Activated T-cell treated with anti-CD3 and anti-CD28 coated beads for 24 hours (primary cell): ENCODE measurements at places on chromosomes 16 and 17.
A peak's percentile ranks its signal among the peaks of the same experiment; 100 is the strongest.

DNA sequence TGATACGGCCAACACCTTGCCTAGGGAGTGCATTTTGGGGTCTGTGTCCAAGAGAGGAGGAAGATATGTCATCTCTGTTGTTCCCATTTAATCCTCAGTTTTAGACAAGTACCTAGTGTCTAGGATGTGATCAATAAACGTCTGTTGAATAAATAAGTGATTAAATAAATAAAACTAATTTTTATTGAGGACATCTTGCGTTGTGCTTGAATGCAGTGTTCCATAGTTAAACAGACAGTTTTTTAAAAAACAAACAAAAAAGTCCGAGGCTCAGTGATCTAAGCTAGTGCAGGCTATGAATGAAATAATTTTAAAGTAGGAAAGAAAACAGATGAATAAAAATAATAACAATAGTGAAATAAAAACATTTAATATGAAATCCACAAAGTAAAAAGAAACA lies 283.0 kb upstream of the MAF start:
- DNase-seq: no peak

DNA sequence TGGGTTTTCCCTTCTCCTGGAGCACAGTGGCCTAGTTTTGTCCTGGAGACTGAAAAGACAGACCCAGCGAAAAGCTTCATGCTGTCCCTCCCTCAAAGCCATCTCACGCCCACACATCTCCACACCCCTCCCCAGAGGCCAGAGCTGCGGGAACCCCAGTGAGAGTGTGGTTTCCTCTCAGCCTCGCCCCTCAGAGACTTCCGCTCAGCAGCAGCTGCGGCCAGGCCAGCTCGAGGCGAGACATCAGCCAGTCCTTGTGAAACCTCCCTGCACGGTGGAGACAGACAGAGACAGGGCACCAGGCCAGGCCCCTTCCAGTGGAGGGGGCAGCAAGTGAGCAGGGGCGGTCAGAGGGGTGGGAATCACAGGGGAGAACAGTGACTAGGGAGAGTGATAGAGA lies 77.0 kb upstream of the TNRC6C start:
- peak; percentile 49 for DNase-seq

GRCh38 chr16:79229361-79229760 lies 371.2 kb downstream of the MAF start:
- DNase-seq: no peak

GRCh38 chr16:69397821-69398521 lies 12.2 kb upstream of the TERF2 start:
- no peak for DNase-seq

- DNase-seq: no peak
Observed at GRCh38 chr17:80639658-80640057, 95.0 kb downstream of the RPTOR start.

GRCh38 chr17:28992625-28993600 lies 12.9 kb downstream of the SEZ6 start:
- no peak for DNase-seq

- DNase-seq: no peak
Observed at GRCh38 chr16:88960516-88960915, 16.5 kb downstream of the CBFA2T3 start.

DNA sequence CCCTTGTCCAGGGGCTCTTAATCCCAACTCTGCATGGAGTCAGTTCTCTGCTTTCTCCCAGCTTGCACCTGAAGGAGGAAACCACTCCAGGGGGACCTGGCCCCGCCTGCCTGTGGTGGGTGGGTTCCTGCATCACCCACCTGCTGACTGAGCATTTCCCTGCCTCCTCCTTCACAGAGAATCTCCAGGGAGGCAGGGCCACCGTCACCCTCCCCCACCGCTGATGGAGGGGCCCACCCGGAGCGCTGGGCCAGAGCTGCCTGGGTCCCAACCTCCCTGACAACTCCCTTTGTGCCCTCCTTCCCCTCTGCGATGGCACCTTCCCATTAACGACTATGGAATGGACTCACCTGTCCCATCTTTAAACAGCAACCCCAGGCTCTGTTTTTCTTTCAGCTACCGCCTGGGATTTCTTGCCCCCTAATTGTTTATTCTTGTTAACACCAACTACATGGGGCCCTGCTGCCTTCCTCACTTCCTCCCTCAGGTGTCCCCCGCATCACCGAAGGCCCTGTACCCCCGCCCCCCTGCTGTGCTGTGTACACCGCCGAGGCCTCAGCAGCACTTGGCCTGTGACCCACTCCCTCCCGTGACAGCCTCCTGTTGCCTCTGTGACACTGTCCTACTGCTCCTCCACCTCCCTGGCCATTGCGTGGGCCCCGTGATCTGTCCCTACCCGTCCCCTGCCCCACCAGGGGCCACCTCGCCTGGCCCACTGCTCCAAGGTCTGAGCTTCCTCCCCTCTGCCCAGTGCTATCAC lies 842 bp upstream of the TEDC2 start:
- no peak for DNase-seq

DNA sequence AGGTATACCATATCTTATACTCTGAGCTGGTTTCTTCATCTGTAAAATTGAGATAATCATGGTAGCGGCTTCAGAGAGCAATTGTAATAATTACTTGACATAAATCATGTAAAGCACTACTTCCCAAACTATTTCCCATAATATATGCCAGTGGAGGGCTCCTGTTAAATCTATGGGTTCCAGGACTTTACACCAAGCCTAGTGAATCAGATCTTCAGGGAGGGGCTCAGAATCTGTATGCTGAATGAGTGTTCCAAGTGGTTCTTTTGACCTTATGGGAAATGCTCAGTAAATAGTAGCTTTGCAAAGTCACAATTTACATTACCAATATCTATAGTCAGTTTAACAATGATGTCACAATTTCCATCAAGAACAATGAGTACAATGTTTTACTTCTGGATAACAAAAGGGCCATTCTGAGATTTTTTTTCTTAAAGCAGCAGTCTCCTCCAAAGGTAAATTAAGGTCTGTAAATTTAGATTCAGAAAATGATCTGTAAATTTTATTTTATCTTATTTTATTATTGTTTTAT lies 50.9 kb upstream of the NLK start:
- no peak for DNase-seq

GRCh38 chr17:75478508-75478907 lies 22.1 kb downstream of the TMEM94 start:
- no peak for DNase-seq

GRCh38 chr17:39678340-39679116 lies 9.3 kb downstream of the PGAP3 start:
- no peak for DNase-seq

GRCh38 chr17:34487626-34488025 lies 91.8 kb upstream of the TMEM132E start:
- no peak for DNase-seq

- no peak for DNase-seq
Observed at GRCh38 chr17:75411328-75412067, 6.0 kb upstream of the GRB2 start.

DNA sequence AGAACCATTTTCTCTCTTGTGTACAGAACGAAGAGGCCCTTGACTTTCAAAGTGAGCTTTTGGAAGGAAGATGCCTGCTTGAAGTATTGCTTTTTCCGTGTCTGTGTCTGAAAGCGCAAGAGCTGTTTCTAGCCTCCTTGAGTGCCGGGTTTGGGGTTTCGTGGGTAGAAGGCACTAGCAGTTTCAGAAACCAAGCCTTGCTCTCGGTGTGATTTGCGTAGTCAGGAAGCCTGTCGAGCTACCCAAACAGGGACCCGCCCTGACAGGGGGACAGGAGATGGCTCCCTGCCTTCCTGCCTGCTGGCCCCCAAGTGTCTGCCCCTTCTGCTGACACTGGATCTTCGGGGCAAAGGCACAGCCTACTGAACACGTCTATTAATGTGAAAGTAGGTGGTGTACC lies 322.0 kb downstream of the MAF start:
- DNase-seq: peak; percentile 57

- DNase-seq: no peak
Observed at GRCh38 chr16:55832773-55833691, at the start of gene CES1. Gene CES1 (minus strand): TSS chr16:55833096. CDS start chr16:55833055, 41 bp downstream.

DNA sequence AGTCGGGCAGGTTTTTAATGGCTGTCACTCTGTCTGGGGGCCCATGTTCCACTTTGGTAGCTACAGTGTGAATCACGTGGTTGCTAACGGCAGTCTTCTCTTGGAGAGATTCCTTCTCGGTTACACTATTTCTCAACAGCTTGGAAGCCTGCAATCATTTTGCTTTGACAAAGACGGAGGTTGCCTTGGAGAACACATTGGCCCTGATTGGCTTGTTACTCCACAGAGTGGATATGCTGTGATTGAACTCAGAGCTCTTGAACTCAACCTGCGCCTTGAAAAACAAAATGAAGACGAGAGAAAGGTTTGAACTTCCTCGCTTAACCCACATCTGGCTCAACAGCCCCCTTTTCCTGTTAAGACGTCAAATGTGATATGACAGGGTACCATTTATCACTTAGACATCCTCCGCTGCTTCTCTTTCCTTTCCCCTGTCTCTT lies 218.9 kb downstream of the MAF start:
- no peak for DNase-seq

GRCh38 chr17:40191237-40192208 lies 14.3 kb downstream of the RAPGEFL1 start:
- peak; percentile 41 for DNase-seq

GRCh38 chr16:84959784-84960417 lies 51.4 kb downstream of the ZDHHC7 start:
- no peak for DNase-seq

GRCh38 chr16:90004577-90004976 lies 14.7 kb downstream of the DBNDD1 start:
- no peak for DNase-seq

GRCh38 chr16:67647111-67647651 lies 2.2 kb downstream of the CARMIL2 start:
- no peak for DNase-seq

GRCh38 chr16:17339764-17340541 lies 130.8 kb downstream of the XYLT1 start:
- no peak for DNase-seq

DNA sequence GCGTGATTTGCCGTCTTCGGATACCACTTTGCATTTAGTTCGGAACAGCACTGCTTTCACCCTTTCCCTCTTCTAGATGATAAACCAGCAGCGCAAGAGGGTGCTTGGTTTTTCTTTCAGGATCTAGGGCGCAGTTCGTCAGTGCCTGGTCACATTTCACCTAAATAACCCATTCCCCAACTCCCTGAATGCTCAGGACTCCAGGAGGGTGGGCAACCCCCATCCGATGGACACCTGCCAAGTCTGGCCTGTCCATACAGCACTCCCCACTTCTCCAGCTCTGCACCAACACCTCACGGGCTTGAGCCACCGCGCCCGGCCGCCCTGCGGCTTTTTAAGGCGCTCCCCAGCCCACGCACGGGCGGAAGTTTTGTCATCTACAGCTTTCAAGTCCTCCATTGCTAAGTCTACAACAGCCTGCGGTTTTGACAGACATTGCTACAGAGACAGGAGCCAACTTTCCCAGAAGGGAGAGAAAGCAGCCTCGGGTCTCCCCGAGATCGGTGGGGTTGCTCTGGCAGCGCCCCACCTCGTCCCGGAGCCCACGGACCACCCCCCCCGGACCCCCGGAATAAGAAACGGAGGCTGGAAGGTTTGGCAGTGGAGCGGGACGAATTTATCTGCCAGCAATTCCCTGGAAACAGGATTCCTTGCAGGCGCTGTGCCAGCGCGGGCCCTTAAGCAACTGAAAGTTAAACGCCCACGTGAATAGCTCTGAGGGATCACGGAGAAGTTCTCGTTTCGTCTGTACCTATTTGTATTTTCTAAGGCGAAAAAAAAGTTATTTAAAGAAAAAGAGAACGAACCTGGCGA lies 38.6 kb upstream of the SLFN13 start:
- peak; percentile 78 for DNase-seq

DNA sequence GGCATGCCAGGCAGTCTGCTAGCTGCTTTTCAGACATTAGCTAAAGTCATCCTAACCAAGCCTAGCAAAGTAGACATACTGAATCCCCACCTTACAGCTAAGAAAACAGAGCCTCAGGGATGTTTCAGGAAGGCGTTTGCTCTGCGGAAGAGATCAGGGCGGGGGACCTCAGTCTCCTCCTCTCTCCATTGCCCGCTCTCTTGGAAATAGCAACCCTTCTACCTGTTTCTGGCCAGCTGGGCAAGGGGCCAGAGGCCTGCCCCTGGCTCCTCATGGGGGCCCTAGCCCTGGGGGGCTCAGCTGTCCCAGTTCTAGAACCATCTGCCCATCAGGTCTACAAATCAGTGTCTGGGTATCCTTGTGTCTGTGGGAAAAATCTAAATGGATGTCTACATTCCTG lies 14.5 kb downstream of the PITPNM3 start:
- DNase-seq: no peak

DNA sequence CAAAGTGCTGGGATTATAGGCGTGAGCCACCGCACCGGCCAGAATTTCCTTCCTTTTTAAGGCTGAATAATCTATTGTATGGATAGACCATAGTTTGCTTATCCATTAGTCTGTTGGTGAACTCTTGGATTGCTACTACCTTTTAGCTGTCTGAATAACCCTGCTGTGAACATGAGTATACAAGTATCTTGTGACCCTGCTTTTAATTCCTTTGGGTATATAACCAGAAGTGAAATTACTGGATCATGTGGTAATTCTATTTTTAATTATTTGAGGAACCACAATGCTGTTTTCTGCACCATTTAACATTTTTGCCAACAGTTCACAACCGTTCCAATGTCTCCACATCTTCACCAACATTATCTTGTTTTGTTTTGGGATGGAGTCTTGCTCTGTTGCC lies 4.6 kb upstream of the OTOA start:
- DNase-seq: no peak
